ENCODE measurements at places on chromosomes 7 and 10.

DNA sequence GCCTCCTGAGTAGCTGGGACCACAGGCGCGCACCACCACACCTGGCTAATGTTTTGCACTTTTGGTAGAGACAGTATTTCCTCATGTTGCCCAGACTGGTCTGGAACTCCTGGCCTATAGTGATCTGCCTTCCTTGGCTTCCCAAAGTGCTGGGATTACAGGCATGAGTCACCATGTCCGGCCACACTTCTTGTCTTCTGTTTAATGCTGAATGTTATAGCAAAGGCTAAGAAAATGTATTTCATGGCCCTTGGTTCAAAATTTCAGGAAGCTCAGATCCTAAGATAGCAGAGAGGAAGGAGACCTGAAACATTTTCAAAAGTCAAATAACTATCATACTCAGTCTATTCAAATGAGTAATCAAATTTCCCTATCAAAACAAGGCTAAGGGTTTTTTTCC, 229.6 kb downstream of the BAMBI start:
- DNase-seq = no peak

- DNase-seq = no peak
These were observed 60.1 kb downstream of the ZNRF2 start for GRCh38 chr7:30344513-30344912.

- no peak for DNase-seq
These were observed 177.0 kb upstream of the KMT2E start for GRCh38 chr7:104836976-104837375.

GRCh38 chr7:55533729-55534080, 38.6 kb downstream of the VOPP1 start:
- no peak for DNase-seq

- DNase-seq = no peak
These were observed 137.8 kb downstream of the SH3PXD2A start for GRCh38 chr10:103717341-103718246.

DNA sequence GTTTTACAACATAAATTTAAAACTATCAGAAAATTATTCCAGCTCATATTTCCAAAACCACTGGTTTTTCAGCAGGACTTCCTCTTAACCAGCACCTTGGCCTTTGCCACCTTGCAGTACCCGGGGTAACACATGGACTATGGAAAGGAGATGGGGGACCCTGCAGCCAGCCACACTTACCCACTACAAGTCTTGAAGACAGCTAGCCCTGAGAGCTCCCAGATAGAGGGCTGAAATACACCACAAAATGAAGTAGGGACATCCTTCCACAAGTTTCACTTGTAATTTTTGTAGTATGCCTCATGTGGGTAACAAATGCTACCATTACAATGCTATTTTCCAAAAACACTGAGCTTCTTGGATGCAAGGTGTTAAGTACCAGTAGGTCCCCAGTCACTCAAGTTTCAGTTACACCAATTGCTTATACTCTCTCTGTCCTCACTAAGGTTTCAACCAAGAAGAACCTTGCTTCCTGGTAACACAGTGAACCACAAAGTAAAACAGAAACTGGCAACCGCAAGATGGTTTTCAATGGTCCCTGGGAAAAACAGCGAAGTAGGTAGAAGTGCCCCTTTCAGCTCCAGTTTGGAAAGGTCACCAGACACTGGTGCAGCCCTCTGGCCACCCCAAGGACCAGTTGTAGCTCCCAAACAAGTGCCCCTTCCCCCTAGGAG, 110.9 kb downstream of the SGMS1 start:
- no peak for DNase-seq

- no peak for DNase-seq
These were observed 232.2 kb upstream of the CTBP2 start for GRCh38 chr10:125392609-125393008.

- DNase-seq = no peak
These were observed 275.8 kb upstream of the LYZL1 start for GRCh38 chr10:29012926-29013554.

GRCh38 chr10:2825841-2826240, 241.5 kb upstream of the PFKP start:
- no peak for DNase-seq

- DNase-seq = no peak
These were observed 38.8 kb downstream of the ABI1 start for GRCh38 chr10:26821699-26822570.

GRCh38 chr7:18689551-18689950, 194.0 kb downstream of the HDAC9 start:
- no peak for DNase-seq

GRCh38 chr10:32308027-32308603, 38.8 kb downstream of the EPC1 start:
- DNase-seq = no peak

GRCh38 chr7:117951691-117952280, 78.5 kb upstream of the CTTNBP2 start:
- no peak for DNase-seq

DNA sequence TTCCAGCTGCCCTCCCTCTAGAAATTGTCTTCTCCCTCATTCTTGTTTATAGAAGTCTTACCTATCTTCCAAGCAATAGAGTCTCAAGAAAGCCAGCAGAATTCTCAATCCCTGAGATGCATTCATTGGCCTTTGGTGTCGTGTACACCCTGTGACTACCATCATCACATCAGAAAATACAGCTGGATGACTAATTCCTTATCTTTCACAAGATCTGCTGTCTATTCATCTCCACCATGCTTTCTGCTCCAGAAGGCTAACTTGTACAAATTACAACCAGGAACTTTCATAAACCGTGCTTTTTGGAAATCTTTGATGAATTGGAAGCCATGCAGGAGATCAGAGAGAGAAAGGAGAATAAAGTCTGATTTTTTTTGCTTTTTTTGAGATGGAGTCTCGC, 1062.9 kb upstream of the GHITM start:
- DNase-seq = no peak

- DNase-seq = no peak
These were observed 67.9 kb upstream of the HECW1 start for GRCh38 chr7:43044511-43044910.

- no peak for DNase-seq
These were observed at the start of gene NXPH1 for GRCh38 chr7:8433477-8434289. Gene NXPH1, plus strand, starts transcription at chr7:8433609.

GRCh38 chr10:119030421-119031250, 1.1 kb downstream of the NANOS1 start:
- peak; percentile 27 for DNase-seq

- DNase-seq = no peak
These were observed 65.9 kb downstream of the GOLGA7B start for GRCh38 chr10:97915346-97916131.

Measured in activated CD8-positive, alpha-beta memory T cell treated with anti-CD3 and anti-CD28 coated beads for 48 hours (primary cell).